ENCODE measurements at places on chromosomes 13 and 19.

DNA sequence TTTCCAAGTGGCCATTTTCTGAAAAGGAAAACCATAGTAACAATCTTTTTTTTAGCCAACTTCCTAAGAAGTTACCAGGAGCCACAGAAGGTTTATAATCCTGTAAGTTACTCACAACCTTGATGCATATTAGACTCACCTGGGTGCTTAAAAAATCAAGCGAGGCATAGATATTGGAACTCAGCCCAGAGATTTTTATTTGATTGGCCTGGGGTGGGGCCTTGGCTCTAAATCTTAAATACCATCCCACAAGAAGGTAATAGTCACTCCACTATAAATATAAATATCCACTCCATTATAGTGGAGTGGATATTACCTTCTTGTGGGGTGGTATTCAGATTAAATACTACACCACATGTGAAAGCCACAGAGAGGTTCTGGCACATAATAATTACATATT, 429.6 kb downstream of the RFC3 start:
- no peak for DNase-seq

GRCh38 chr13:28339419-28339818, 155.5 kb downstream of the FLT1 start:
- no peak for DNase-seq

DNA sequence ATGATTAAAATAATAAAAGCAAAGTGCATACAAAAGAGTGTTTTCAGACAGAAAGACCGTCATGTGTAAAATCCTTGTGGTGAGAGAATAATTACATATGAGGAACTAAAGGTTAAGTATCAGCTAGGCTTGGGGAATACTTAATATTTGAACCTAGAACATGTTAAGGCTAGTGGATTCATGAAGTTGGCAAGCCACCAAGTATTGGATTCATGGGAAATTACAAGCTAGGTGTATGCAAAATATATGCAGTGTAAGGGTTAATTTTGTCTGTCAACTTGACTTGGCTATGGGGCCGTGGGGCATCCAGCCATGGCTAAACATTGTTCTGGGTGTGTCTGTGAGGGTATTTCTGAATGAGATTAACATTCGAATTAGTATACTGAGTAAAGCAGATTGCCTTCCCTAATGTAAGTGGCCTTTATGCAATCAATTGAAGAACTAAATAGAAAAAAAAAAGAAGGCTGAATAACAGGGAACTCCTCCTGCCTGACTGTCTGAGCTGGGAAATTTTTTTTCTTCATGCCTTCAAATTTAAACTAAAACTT, 533.5 kb upstream of the KLF12 start:
- no peak for DNase-seq

GRCh38 chr13:103140001-103140671, 73.9 kb upstream of the SLC10A2 start:
- no peak for DNase-seq
